D341Med (cell line): ENCODE measurements at places on chromosomes 16 and 17.

DNA sequence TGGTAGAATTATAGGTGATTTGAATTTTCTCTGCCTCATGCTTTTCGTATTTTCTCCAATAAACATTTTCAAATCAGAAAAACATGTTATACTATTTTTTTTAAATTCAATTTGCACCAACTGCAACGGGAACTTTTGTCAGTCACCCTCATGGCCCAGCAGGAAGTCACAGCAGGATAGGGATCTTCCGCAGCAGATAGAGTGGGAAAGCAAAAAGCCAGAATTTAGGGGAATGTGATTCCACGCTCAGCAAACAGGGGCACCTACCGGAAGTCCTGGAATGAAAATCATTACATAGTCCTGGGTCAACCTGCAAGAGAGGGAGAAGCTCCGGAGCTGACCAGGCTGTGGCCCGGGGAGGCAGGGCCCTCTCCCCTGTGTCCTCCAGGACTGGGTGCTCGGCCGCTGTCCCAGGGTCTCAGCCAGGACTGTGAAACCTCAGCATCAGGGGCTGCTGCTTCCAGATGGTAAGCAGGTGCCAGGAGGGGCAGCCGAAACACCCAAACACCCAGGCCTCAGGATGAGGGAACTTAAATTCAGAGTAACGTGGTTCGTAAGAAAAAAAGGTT lies 3.9 kb downstream of the SLC47A2 start:
- peak; percentile 4 for DNase-seq

DNA sequence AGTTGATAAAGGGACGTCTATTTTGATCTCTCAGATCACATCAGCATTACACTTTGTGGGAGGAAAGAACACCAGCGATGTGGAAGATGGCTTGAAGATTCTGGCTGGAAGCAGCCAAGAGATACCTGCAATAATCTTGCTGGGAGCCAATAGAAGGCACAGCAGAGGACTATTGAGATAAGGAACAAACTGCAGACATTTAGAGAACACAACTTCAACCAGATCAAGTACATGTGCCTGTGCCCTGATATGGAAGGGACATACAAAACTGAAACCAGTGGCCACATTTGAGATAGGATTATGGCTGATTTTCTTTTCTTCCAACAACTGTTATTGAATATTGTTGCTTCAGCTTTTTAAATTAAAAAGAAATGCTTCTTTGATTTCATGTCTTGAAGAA lies 18.6 kb upstream of the PSMD7 start:
- DNase-seq = no peak

GRCh38 chr16:6977291-6977690 lies 355.4 kb upstream of the RBFOX1 start:
- no peak for DNase-seq

- DNase-seq = no peak
Observed at GRCh38 chr16:51648526-51648925, 497.5 kb upstream of the SALL1 start.

DNA sequence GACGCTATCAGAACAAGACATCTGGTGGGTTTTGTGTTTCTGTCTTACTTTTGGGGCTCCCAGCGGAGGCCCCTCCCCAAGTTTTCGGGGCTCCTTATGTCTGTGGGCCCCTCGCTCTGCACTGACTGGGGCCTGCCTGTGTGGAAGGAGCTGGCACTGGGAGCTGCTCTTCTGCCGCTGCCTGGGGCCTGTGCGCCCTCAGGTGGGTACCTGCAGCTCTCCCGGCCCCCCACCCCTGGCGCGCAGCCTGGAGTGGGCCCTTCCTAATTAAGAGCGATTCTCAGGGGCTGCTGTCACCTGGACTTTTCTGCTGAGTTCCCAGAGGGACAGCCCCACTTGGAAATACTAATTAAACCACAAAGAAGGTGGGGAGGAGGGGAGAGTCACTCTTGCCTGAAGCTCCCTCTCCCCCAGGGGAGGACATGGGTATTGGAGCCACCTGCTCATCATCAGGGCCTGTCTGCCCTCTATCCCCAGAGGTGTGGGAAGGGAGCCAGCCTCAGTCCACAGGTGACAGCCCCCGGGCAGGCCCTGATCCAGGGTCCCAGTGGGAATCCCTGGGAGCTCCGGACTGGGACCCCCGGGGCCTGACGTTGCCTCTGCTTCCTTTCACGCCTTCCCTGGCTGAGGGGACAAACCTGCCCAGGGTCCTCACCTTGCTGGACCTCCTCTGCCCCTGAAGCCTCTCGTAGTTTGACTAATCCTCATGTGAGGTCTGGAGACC lies 36.5 kb downstream of the GSE1 start:
- peak; percentile 65 for DNase-seq

- no peak for DNase-seq
Observed at GRCh38 chr17:80855196-80855947, 136.3 kb upstream of the CHMP6 start.

- no peak for DNase-seq
Observed at GRCh38 chr16:78664811-78665772, 565.6 kb downstream of the WWOX start.

- DNase-seq = no peak
Observed at GRCh38 chr16:53933407-53933806, 229.5 kb downstream of the FTO start.

- no peak for DNase-seq
Observed at GRCh38 chr17:63533433-63534077, 10.4 kb downstream of the KCNH6 start.

- DNase-seq = peak; percentile 76
Observed at GRCh38 chr17:73820686-73821448, 176.6 kb upstream of the SDK2 start.

DNA sequence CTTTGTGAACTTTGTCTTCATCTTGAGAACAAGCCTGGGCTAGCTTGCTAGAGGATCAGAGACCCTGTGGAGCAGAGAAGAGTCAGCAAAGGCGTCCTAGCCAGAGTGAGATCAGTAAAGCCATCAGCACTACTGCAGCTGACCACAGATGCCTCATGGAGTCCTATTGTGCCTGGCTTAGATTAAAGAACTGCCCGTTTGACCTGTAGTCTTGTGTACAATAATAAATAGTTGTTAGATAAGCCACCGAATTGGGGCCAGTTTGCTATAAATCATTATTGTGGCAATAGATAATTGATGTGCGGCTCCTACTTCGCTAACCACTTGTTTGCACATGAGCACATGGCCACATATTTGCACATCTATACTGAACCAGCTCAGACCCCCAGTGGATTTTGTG lies 103.0 kb downstream of the CYLD start:
- no peak for DNase-seq

DNA sequence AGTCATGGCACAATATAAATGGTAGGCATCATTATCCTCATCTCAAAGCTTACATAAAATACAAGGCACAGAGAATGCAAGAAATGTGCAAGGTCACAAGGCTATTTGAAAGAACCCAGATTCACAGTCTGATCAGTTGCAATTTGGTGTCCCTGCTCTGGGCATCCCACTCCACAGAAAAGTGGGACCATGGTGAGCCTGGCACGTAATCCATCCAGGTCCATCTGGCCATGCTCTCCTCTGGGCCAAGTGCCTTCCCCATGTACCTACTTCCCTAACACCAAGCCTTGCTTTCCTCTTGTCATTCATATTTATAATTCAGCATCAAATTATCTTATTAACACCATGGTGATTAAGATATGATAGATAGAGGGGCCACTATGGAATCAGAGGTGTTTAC lies 390.0 kb downstream of the CDH11 start:
- DNase-seq = no peak

DNA sequence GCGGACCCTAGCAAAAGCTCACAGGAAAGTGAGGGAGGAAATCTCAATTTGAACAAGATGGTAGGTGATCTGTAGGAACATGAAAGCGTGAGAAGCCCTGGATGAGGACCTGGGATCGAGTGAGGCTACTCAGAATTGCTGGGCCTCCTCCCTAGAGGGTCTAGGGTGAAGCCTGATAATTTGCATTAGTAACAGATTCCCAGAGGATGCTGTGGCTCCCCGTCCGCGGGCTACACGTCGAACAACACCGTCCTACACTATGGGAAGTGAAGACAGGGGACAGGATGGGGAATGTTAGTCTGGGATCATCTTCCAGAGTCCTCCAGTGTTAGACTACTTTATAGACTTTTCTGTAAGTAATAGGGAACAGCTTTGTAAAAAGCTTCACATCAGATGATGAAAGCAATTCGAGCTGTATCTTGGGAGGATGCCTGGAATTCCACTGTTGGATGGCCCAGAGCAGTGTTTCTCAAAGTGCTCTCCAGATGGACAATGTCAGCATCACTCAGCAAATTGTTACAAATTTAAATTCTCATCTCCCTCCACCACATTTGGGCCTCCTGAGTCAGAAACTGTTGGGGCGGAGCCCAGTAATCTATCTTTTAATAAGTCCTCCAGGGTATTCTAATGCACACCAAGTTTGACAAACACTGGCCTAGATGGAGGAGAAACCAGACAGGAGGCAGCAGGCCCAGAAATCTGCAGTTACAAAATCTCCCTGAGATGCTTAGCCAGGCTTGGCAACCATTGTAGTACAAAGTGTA lies 6.5 kb downstream of the FNDC8 start:
- DNase-seq = no peak

GRCh38 chr17:30565073-30565935 lies 88.1 kb downstream of the GOSR1 start:
- DNase-seq = no peak

DNA sequence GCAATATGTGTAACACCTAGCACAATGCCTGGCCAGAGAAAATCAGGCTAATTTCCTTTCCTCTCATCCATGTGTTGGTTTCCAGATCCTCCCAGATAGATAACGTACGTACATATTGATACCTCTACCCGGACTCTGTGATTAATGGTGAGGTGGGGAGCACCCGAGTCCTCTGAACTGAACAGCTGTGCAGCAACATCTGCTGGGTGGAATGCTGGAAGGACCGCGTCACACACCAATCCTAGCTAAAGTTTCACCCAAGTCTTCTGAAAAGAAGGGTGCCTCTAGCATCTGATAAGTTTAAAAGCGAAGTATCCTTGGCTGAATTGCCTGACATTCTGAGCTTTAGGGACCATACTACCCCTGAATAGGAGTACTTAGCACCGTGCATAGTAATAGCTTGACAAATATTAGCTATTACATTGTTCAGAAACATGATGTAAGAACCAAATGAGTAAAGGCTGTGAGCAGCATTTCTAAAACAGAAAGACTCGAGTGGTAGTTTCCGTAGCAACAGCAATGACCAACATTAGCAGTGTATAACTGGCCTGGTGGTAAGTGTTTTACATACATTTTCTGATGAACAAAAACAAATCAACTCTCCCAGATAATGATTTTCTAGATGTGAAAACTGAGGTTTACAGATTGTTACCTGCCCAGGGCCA lies 91.4 kb downstream of the SYCE1L start:
- no peak for DNase-seq

GRCh38 chr16:80804056-80804525 lies 307 bp downstream of the CDYL2 start:
- peak; percentile 61 for DNase-seq

GRCh38 chr16:1917056-1917664 lies 1.1 kb downstream of the HS3ST6 start:
- DNase-seq = no peak

GRCh38 chr16:68636064-68636560 lies 9.0 kb upstream of the CDH3 start:
- no peak for DNase-seq

- no peak for DNase-seq
Observed at GRCh38 chr17:74532115-74532514, 840 bp upstream of the CD300LB start.

DNA sequence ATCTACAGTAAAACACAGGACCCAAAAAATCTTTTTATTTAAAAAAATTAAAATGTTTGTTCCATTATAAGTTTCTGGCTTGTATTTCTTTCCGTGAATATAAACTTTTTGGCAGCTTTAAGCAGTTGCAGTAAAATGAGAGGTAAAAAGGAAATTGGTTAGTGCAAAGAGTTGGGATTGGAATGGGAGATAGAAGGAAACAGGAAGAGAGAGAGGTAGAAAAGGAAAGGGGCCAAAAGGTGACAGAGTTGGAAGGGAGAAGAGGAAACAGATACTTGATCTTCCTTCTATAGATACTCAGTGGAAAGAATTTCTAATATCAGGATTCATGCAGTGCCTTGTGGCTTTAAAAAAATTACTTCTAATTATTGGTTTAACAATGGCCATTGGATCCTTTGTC lies 63.5 kb downstream of the NQO1 start:
- DNase-seq = no peak

DNA sequence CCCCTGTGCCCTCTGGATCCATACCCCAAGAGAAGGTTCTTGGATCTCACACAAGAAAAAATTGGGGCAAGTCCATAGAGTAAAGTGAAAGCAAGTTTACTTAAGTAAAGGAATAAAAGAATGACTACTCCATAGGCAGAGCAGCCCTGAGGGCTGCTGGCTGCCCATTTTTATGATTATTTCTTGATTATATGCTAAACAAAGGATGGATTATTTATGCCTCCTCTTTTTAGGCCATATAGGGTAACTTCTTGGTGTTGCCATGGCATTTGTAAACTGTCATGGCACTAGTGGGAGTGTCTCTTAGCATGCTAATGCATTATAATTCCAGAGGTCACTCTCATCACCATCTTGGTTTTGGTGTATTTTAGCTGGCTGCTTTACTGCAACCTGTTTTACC lies 70.8 kb downstream of the NLK start:
- DNase-seq = no peak

DNA sequence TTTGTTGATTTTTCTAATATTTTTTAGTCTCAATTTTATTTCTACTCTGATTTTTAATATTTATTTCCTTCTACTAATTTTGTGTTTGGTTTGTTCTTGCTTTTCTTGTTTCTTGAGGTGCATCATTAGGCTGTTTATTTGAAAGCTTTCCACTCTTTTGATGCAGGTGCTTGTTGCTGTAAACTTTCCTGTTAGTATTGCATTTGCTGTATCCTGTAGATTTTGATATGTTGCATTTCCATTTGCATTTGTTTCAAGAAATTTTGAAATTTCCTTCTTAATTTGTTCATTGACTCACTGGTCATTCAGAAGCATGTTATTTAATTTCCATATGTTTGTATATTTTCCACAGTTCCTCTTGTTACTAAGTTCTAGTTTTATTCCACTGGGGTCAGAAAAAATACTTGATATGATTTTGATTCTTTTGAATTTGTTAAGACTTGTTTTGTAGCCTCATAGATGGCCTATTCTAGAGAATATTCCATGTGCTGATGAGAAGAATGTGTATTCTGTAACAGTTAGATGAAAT lies 43.1 kb upstream of the NACA2 start:
- DNase-seq = no peak

DNA sequence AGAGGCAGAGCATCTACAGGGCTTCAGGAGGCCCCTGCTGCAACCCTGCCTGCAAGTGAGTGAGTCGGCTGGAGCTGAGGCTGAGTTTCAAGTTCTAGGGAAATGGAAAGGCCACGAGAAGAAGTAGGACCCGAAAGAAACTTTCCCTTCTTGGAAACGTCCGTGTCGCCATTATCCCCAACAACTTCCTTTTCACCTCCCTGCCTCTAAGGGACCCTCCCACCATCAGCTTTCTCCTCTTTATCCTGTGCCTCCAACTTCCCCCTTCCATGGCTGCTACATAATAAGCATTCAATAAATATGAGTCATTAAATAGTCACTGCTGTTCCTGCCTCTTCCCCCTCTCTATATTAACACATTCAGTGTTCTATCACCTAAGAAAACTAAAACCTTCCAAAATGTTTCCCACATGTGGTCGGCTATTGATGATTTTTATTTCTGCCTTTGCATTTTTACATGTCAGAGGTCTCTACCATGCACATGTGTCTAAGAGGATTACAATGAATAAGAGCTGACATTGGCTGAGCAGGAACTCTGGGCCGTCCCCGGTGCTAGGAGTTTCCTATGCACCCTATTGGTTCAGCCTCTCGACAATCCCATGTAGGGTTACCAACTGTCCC lies 115.9 kb upstream of the TNRC6C start:
- DNase-seq = peak; percentile 70
